ENCODE measurements at places on chromosomes 12 and 14.

GRCh38 chr14:94041551-94042346 is 15.6 kb downstream of the OTUB2 start:
- DNase-seq: no peak

DNA sequence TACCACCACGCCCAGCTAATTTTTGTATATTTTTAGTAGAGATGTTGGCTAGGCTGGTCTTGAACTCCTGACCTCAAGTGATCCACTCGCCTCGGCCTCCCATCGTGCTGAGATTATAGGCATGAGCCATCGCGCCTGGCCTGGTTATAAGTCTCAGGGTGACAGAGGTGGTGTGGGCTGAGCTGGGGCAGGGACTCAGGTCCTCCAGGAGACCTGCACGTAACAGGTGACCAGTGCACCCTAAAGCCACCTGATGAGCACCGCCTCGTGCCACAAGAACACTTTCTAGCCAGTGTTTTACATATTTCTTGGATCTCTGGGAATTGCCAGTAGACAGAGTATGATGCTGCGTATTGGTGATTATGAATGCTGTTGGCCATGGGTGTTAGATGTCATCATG is 136.5 kb upstream of the CPM start:
- no peak for DNase-seq

DNA sequence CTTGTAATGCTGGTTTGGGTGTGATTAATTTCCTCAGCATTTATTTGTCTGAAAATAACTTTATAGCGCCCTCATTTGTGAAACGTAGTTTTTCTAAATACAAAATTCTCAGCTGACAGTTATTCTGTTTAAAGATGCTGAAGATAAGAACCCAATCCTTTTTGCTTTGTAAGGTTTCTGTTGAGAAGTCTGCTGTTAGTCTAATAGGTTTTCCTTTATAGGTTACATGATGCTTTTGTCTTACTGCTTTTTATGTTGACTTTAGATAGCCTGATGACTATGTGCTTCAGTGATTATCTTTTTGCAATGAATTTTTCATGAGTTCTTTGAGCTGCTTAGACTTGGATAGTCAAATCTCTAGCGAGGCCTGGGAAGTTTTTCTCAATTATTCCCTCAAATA is 168.6 kb upstream of the PDE3A start:
- DNase-seq: no peak

DNA sequence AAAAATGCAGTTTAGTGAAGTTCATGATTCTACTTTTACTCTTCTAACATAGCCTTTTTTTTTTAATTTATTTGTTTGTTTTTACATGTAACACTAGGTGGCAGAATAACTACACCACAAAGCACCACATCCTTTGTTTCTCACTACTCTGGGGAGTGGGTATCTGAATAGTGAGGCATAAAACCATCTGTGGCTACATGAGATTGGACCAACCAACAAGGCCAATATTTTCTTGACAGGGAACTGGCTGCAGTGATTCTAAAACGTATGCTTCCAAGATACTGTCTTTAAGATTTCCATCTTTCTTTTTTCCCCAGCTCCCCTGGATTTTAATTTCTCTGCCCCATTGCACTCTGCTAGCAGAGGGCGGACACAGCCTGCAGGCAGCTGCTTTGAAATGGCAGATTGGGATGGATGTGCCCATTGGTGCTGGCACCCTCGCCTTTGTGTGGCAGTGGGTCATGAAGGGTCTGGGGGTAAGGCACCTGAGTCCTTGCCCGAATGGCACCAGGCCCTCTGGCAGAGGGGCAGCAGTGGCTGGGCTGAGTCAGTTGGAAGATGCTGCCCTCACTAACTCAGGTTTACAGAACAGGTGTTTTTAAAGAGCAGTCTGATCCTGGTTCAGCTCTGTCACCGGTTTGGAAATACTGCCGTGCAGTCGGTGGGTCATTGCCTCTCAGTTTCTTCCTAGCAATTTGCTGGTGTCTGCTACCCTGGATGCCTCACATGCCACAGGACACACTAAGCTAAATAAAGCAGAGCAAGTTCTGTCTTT is 429.1 kb downstream of the RAD51B start:
- no peak for DNase-seq

DNA sequence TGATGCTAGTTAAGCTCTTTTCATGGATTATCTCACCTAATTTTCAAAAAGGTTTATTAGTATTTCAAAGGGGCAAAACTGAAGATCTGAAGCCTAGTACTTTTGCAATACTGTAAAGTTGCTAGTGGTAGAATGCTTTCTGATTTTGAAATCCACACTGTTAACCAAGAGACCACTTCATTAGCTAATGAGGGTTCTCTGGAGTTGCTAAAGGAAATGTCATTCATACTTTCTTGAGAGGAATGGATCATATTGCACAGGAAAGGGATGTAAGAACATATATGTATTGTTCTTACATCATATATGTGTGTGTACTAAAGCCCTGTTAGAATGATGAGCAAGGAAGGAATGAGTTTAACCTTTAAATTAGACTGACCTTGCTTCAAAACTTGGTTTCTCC is 39.0 kb upstream of the LDHB start:
- no peak for DNase-seq

Data from stimulated activated CD4-positive, alpha-beta T cell treated with anti-CD3 and anti-CD28 coated beads, Interleukin-4, amount 100 ng/mL, for 4 hours (primary cell).